Activated naive CD4-positive, alpha-beta T cell treated with anti-CD3 and anti-CD28 coated beads for 36 hours (primary cell): ENCODE measurements at places on chromosomes 1 and 21. TPM values are rescaled to one million over a fixed set of nuclear protein-coding genes. Genes with fewer than 3 reads are reported as not detected.

DNA sequence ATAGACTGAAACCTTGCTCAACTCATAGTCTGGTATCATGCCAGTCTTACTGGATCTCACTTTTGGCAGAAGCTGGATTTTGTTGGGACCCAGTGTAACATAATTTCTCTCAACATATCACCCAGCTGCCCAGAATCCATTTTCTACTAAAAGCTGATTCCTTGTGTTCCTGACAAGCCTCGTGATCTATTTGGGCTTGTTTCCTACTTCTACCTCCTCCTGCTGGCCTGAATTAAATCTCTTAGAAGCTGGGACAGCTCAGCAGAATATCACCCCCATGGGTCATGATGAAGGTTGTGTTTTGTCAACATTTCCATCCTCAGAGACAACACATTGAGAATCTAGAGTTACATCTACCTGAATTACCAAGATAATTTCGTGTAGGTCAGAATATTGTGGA, 7.7 kb downstream of the GOLT1A start:
- no peaks in the 10 kb centered on the region for H3K36me3 ChIP-seq
- peaks cover 11% of the 10 kb centered on the region for H3K4me1 ChIP-seq
- no peak overlapping the region for H3K27ac ChIP-seq
- H3K4me3 ChIP-seq: no peak overlapping the region

Gene MAP3K7CL
- total RNA-seq: 6.3 TPM

Gene GBP3
- 1.4 TPM for total RNA-seq

GRCh38 chr1:234874291-234875288, 254.0 kb downstream of the TOMM20 start:
- no peak for DNase-seq
- no peaks in the 10 kb centered on the region for H3K36me3 ChIP-seq
- no peak overlapping the region for H3K4me3 ChIP-seq
- H3K4me1 ChIP-seq: peaks cover 19% of the 10 kb centered on the region
- no peak overlapping the region for H3K27ac ChIP-seq

DNA sequence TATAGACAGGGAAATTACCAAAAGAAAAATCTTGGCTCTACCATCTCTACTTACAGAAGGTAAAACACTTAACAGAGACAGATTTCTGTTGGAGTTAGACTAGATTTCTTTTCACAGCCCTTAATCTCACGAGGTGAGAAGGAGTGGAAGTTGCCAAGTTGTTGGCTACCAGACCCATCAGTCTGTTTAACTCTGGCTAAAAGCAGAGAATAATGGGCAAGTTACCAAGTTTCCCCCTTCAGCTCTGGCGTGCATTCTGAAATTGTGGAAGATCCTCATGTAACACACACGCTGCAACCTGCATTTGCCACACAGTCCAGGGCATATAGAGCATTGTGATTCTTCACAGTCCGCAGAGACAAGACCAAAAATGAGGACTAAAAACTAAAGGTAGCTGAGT, 49.3 kb downstream of the STX6 start:
- H3K36me3 ChIP-seq: peaks cover 45% of the 10 kb centered on the region
- H3K27ac ChIP-seq: no peak overlapping the region
- H3K4me3 ChIP-seq: no peak overlapping the region
- no peak for DNase-seq
- H3K4me1 ChIP-seq: peaks cover 22% of the 10 kb centered on the region
- H3K27me3 ChIP-seq: no peaks in the 10 kb centered on the region

Gene PLOD1
- 9.0 TPM for total RNA-seq

Gene ZNF683
- not detected for total RNA-seq

Gene C8A
- not detected for total RNA-seq

Gene TRPM2
- total RNA-seq: 2.5 TPM

GRCh38 chr21:8988696-8989095, 1532.7 kb upstream of the TPTE start:
- peaks cover 44% of the 10 kb centered on the region for H3K27me3 ChIP-seq
- H3K36me3 ChIP-seq: no peaks in the 10 kb centered on the region
- no peak overlapping the region for H3K4me3 ChIP-seq

DNA sequence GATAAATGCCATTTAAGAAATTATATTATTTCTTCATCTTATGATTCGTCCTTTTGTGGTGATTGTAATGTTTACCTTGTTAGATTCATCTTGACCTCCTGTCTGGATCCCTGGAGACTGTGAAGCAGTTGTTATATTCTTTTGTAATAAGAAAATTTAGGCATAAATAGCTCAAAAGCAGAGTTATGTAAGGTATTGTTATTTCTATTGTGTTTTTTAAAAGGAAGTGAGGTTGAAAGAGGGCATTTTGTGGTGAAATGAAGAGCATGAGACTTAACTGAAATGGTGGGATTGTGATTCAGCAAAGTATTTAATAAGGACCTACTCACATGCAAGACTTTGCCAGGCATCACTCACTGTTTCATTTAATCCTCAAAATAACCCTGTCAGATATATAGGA, 104.0 kb downstream of the PDE4B start:
- H3K36me3 ChIP-seq: no peaks in the 10 kb centered on the region
- H3K4me1 ChIP-seq: no peaks in the 10 kb centered on the region
- H3K27me3 ChIP-seq: peaks cover 16% of the 10 kb centered on the region
- H3K4me3 ChIP-seq: no peak overlapping the region

DNA sequence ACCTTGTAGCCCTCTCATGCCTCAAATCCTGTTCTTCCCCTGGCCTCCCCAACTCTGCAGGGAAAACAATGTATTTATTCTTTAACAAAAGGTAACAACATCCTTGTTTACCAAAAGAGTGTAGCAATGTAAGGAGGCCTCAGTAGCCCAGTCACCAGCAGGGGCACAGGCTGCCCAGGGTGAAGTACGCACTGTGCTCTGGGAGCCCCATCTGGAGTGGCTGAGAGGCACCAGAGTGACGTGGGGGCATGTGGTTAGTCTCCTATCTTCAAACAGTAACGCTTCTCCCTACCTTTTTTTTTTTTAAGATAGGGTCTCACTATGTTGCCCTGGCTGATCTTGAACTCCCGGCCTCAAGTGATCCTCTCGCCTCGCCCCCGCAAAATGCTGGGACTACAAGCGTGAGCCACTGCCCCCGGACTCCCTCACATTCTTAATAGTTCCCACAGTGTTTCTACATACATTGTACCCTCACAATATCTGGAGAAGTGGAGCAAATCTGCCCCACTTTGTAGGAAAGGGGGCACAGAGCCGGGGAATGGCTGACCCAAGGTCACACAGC, 51.3 kb upstream of the ECE1 start:
- peak overlapping the region; percentile 92 for H3K4me3 ChIP-seq
- H3K27me3 ChIP-seq: no peaks in the 10 kb centered on the region
- H3K4me1 ChIP-seq: peaks cover 72% of the 10 kb centered on the region
- peaks cover 43% of the 10 kb centered on the region for H3K36me3 ChIP-seq
- DNase-seq: no peak

Gene POU2F1
- 17.6 TPM for total RNA-seq

GRCh38 chr1:156752843-156753482, 1.5 kb upstream of the HDGF start:
- H3K27ac ChIP-seq: no peak overlapping the region
- no peaks in the 10 kb centered on the region for H3K27me3 ChIP-seq
- H3K36me3 ChIP-seq: peaks cover 26% of the 10 kb centered on the region
- DNase-seq: no peak
- peak overlapping the region; percentile 86 for H3K4me3 ChIP-seq

GRCh38 chr1:174167265-174167803, 8.0 kb downstream of the RABGAP1L start:
- H3K4me1 ChIP-seq: peaks cover 50% of the 10 kb centered on the region
- H3K27me3 ChIP-seq: no peaks in the 10 kb centered on the region
- no peak overlapping the region for H3K4me3 ChIP-seq
- DNase-seq: no peak
- H3K27ac ChIP-seq: no peak overlapping the region

DNA sequence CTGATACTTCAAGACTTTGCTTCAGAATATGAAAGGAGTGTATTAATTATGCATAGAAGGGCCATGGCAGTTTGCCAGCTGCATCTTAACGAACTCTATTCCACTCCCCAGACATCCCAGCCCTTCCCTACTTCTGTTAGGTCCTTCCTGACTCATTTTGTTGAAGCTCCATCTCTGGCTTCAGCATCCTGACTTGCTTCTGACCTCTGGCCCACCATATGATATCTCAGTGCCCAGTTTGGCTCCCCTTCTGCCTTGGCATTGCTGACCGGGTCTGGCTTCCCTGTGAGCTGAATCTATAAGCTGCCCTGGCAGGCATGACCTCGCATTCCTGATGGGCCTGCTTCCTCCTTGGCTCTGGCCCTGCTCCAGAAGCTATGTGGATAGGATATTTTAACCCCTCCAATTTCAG, 27.6 kb upstream of the ARHGAP29 start:
- H3K27me3 ChIP-seq: peaks cover 27% of the 10 kb centered on the region
- DNase-seq: no peak
- H3K4me3 ChIP-seq: no peak overlapping the region
- H3K27ac ChIP-seq: no peak overlapping the region

- no peak overlapping the region for H3K27ac ChIP-seq
- peaks cover 28% of the 10 kb centered on the region for H3K4me1 ChIP-seq
- H3K36me3 ChIP-seq: peaks cover 3% of the 10 kb centered on the region
- H3K4me3 ChIP-seq: no peak overlapping the region
- DNase-seq: no peak
- peaks cover 3% of the 10 kb centered on the region for H3K27me3 ChIP-seq
These were observed 2.4 kb upstream of the RNU5D-1 start for GRCh38 chr1:44733365-44733764.

DNA sequence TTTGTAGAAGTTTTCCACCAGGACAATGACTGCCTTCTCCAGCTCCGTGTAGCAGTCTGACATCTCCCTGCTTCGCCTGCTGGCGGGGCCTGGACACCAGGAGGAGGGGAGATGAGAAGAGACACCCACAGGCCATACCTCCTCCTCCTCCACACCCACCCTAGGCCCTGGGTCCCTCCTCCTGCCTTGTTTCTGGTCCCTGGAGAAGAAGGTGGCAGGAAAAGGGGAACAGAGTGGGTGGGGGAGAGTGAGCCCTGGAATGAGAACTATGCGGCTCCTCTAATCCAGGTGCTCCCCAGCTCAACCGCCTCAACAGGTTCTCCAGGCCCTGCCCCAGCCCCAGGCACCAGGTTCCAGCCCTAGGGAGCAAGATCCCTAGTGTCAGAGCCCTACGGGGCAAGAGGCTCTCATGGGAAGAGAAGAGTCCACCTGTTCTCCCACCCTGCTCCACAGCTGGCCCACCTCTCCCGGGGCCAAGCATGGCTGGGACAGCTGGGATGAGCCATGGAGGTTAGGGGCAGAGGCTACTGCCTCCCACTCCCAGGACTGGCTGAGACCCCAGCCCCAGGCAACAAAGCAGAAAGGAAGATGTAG, 4.8 kb downstream of the S100A16 start:
- no peak overlapping the region for H3K4me3 ChIP-seq
- DNase-seq: no peak
- H3K4me1 ChIP-seq: no peaks in the 10 kb centered on the region
- no peaks in the 10 kb centered on the region for H3K36me3 ChIP-seq

Gene DEPDC1
- total RNA-seq: 18.3 TPM

Gene ACOT11
- 1.1 TPM for total RNA-seq

DNA sequence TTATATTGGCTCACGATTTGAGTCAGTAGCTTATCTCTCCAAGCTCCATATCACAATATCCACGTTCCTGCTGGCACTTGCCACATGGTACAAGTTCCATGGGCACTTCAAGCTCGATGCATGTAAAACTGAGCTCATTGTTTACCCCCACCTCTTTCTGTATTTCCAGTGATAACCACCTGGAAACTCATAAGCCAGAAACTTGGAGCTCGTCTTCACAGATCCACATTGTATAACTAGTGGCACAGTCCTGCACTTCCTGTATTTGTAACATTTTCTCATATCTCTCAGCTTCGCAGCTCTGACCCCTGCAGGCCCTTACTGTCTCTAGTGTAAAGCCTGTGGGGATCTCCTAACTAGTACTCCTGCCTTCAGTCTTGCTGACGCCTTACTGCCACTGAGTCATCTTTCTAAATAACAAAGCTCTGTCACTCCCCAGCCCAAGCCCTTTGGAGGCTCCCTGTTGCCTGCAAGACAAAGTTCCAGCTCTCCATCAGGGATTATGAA, 6.5 kb upstream of the C2CD4D start:
- no peak overlapping the region for H3K27ac ChIP-seq
- no peaks in the 10 kb centered on the region for H3K27me3 ChIP-seq
- DNase-seq: peak; percentile 43
- no peak overlapping the region for H3K4me3 ChIP-seq

- H3K27ac ChIP-seq: no peak overlapping the region
- no peak overlapping the region for H3K4me3 ChIP-seq
- DNase-seq: peak; percentile 74
- peaks cover 8% of the 10 kb centered on the region for H3K27me3 ChIP-seq
- H3K36me3 ChIP-seq: no peaks in the 10 kb centered on the region
These were observed 129.2 kb downstream of the RGS21 start for GRCh38 chr1:192445839-192446489.

DNA sequence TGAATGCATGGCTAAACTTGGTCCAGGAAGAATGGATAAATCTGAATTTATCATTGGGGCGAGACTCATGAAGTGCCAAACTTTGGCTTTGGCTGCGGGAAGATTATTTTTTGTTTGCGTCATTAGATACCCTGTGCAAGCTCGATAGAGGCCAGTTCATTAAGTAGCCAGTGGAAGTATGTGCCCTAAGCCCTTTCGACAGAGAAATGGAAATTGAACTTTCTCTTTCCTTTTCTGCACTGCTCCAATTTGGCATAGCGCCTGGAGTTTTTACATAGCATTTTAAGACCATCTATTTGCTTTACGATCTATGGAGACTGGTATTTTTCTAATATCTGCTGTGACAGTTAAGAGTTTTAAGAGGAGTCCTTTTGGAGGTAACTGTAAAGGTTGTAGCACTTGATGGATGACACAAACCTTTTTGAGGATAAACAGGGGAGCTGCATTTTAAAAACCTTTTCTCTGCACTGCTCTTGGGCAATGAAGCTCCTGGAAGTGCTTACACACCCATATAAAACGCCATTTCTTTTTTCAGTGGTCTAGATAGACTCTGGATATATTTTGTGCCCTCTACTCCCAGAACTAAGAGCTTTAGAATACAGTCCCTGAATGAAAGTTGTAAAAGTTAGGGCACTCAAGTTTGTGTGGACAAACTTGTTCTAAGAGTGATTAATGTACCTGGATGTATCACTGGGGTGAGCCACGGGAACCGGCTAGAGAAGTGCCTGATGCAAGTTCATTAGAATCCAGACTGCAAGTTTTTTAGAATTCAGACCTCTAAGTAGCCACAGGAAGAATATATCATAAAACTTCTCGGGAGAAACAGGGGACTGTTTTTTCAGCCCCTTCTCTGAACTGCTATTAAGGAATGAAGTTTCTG, 41.3 kb upstream of the CFHR3 start:
- no peaks in the 10 kb centered on the region for H3K27me3 ChIP-seq
- H3K36me3 ChIP-seq: no peaks in the 10 kb centered on the region
- H3K4me3 ChIP-seq: no peak overlapping the region
- H3K27ac ChIP-seq: no peak overlapping the region

Gene FCGR2B
- not detected for total RNA-seq

GRCh38 chr1:212633161-212633560, 24.6 kb downstream of the ATF3 start:
- no peak overlapping the region for H3K27ac ChIP-seq
- no peak overlapping the region for H3K4me3 ChIP-seq
- H3K4me1 ChIP-seq: peaks cover 33% of the 10 kb centered on the region

- no peaks in the 10 kb centered on the region for H3K36me3 ChIP-seq
- DNase-seq: no peak
- H3K4me1 ChIP-seq: no peaks in the 10 kb centered on the region
- H3K4me3 ChIP-seq: no peak overlapping the region
- H3K27ac ChIP-seq: no peak overlapping the region
These were observed 62.3 kb upstream of the COL11A1 start for GRCh38 chr1:103170609-103171008.
